ENCODE measurements at places on chromosomes 2 and 18.

- DNase-seq = no peak
Observed at GRCh38 chr2:158600155-158600802, 143.5 kb downstream of the PKP4 start.

DNA sequence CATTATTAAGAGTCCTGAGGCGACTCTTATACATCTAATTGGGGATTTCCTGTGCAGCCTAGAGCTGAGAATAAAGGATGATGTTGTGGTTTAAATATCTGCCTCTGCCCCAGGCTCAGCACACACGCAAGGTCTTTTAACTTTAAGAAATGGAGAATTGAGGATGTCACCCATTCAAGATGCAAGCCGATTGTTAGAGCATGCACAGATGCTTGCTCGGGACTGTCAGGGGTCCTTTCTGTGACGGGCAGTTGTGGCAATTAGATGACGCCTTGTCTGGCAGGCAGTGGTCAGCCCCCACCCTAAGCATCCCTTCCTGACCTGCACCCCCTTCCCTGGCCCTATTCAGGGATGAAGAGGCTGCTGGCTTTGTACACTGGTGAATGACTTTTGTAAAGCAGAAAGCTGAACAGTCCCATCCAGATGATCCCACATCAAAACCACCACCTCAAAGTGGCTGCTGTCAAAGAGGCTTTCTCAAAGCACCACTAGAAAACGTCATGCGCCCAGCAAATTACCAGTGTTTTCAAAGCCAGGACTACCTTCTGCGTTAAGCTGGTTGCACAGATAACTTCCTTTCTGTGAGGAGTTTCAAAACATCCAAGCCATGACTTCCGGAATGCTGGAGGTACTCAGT is 23.7 kb downstream of the FAM178B start:
- DNase-seq = peak; percentile 49

GRCh38 chr18:73691118-73691517 is 456.5 kb downstream of the FBXO15 start:
- DNase-seq = no peak

GRCh38 chr2:45005261-45006002 is 3.8 kb downstream of the SIX2 start:
- no peak for DNase-seq

- DNase-seq = no peak
Observed at GRCh38 chr2:193891023-193891422, 1696.3 kb upstream of the TMEFF2 start.

DNA sequence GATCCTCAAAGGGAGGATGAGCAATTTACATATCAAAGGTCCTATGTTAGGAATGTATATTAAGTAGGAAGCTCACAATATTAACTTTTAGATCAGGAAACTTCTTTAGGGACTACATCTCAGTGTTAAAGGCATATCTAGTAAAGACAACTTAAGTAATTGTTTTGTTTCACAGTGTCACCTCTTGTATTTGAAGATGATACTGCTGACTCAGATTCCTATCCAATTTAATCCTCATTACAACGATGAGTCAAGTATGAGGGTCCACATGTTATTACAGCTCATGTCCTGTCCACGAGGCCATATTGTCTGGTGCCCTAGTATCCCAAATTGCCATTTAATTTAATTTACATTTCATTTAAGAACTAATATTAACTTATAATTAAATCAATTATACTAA is 523.9 kb downstream of the CCDC85A start:
- no peak for DNase-seq

DNA sequence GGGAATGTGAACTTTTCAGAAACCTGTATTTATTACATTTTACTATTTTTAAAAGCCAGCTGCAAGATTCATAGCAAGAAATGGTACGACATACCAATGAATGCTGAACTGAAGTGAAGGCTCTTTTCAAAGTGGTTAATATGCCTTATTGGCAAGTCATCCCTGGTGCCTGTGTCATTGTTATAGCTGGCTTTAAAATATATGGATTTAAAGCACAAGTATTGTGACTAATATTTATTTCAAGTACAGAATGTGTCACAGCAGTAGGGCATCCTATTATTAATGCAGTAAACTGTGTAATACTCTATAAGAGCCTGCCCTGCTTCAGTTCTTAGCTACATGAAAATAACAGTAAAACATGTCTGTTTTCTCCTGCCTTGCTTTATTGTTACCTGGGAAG is 10.8 kb downstream of the TSHZ1 start:
- DNase-seq = no peak

DNA sequence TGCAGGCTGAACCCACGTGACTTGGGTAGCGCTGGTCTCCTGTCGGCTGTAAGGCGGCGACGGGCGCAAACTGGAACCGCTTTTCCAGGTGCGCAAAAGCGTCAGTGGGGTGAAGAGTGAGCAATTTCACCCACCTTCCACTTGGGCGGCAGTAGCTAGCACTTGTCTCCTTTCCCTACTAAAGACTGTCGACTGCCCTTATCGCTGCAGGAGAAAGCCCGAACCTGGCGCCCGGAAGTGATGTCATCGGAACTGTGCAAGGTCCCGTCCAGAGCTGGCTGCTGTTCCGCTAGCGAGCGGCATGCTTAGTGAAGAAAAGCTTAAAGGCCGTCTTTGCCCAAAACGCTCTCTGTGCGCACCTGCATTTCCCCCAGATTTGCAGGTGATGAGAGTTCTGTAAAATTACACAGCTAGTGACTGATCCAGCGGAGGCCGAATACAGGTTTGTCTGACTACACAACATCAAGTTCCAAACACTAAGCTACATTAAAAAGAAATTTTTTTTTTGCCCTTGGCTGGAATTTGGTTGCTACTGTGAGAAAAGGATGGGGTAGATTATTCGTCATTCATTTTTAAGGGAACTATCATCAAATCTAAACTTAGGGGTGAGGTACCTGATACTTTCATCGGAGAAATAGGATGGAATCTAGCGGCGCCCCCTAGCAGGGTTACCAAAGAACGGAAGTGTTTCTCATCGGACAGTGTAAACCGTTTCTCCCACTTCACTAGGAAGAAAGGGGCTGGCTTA is at the start of gene OSGEPL1:
Gene OSGEPL1, minus strand, starts transcription at position 242 of the 748 bp plus-strand sequence. CDS start 1,152 bp downstream, outside the sequence.
- DNase-seq = peak; percentile 84

DNA sequence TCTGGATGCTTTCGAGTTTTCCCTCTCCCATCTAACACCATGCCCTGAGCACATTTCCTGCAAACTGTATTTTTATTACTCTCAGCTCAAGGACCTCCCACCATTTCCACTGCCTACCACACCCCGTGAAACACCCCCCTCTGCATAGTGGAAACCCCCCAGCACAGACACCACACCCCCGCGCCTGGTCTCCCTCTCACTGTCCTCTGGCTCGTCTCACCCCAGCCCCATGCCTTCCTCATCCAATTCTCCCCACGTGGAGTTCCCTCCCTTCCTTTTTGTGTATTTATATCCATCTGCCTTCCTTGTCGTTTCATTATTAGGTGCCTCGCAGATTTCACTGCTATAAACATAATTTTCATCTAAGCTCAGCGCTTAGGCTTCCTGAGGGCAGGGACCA is 307.5 kb downstream of the CELF4 start:
- no peak for DNase-seq

GRCh38 chr2:205673312-205673711 is 9.0 kb upstream of the NRP2 start:
- no peak for DNase-seq

DNA sequence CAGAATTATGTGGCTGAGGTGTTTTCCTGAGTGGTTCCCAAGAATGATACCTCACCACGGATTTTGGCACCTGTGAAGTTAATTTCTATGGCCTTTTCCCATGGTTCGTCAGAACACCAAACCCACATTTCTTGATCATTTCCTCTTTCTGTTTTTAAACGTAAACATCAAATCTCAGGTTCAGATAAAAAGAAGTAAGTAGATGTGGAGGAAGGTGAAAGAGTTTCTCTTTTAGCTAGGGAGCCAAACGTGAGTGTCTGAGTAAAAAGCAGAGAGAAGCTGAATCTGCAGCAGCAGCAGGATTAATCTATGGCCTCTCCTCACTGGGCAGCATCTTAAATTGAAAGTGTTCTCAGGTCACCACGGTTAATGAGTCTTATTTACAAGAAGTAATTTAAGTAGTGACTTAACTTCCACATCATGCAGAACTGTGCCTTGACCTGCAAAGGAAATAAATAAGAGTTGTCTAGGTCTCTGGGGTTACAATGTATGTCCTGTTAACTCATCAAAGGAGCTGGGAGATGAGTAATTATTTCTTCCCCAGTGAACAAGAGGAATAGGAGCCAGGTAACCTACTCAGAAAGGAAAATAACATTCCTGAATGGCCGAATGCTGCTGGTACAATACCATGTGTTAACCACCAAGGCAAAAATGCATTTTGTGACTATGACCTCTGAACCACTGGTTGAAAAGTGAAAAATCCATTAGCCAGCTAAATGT is 139.6 kb upstream of the NETO1 start:
- no peak for DNase-seq

- peak; percentile 7 for DNase-seq
Observed at GRCh38 chr2:207531032-207531952, 1.5 kb downstream of the CREB1 start.

- DNase-seq = no peak
Observed at GRCh38 chr2:38125842-38126241, 49.9 kb upstream of the CYP1B1 start.

GRCh38 chr2:62743506-62743905 is 38.0 kb downstream of the EHBP1 start:
- no peak for DNase-seq

GRCh38 chr18:48317781-48318381 is 91.3 kb downstream of the ZBTB7C start:
- no peak for DNase-seq

- DNase-seq = no peak
Observed at GRCh38 chr2:8431446-8432125, 250.3 kb upstream of the ID2 start.

GRCh38 chr2:165251366-165251765 is 12.2 kb downstream of the SCN2A start:
- no peak for DNase-seq

GRCh38 chr2:72118951-72119350 is 28.7 kb downstream of the CYP26B1 start:
- DNase-seq = no peak

DNA sequence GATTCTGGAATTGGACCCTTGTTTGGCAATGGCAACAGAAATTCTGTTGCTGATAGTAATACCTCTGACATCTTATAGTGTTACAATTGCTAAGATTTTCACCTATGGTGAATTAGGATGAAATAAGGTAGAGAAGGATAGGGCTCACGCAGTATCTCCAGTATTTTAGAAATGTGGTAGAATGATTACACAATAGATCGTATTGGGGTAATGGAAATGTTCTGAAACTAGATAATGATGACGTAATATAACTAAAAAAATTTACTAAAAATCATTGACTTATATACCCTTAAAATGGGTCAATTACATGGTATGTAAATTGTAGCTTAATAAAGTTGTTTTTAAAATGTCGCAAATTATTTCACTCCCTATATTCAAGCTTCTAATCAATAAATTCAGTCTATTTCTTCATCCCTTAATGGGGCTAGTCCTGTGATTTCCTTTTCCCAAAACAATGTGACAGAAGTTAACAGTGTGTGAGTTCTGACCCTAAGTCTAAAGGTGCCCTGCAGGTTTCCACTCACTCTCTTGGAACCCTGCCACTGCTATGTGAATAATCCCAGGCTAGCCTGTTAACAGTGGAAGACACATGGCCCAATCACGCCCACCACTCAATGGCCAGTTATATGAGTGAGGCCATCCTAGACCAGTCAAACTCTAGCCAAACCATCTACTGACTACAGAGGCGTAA is 31.2 kb downstream of the USP37 start:
- no peak for DNase-seq

- DNase-seq = no peak
Observed at GRCh38 chr2:239329284-239329971, 71.4 kb downstream of the HDAC4 start.

DNA sequence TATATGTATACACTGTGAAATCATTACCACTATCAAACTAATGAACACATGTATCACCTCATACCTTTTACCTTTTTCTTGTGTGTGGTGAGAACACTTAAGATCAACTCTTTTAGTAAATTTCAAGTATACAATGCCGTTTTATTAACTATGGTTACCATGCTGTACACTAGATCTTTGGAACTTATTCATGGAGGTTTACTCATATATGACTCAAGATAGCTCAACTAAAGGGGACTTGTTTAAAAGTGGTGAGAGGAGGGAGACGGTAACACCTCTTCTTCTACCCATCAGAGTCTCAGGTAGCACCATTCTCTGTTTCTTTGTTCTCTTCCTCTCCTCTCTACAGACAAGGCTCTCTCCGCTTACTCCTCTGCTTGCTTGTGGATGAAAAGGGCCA is 36.1 kb upstream of the TMEM178A start:
- DNase-seq = no peak

GRCh38 chr18:43559507-43559906 is 282.2 kb upstream of the SYT4 start:
- no peak for DNase-seq

- peak; percentile 16 for DNase-seq
Observed at GRCh38 chr2:134718817-134719814, at the start of gene TMEM163. TMEM163 (minus strand) TSS chr2:134719000.

DNA sequence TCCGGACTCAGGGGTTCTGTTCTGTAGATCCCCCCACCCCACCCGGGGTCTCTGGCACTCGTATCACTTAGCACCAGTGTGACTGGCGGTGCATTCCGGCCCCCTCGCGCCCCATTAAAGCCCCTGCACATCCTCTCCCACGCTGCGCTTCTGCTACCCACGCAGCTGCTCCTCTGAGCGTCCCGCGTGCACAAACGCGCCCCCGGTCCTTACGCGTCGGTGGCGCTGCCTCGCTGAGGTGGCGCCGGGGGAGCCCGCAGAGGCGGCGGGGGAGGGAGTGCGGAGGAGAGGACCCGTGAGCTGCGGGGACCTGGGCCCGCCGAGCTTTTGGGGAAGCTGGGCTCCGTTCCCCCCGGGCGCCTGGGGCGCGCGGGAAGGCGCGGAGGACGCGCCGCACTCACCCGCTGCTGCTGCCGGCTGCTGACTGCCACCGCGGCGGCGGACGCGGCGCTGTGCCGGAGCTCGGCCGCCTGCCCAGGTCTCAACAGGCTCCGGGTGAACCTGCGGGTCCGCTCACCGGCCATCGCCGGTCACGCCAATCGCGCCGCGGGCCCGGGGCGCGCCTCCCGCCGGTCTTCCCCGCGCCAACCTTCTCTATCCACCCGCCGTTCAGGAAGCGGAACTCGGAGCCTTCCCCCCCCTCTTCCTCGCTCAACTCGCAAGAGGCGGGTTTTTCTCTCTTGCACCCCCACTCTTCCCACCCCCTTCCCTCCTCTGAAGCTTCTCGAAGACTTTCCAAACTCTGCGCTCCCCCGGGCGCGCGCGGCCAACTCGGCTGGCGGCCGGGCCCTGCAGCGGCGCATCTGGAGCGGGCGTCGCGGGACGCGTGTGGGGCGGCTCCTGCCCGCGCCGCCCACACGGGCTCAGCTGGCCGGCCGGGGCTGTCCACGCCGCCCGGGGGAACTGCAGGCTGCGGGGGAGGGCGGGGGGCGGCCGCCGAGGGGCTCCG is at the start of gene DOCK10:
Gene DOCK10, minus strand, starts transcription at position 618 of the 949 bp plus-strand sequence. Its CDS starts 94 bp downstream, at position 524.
- DNase-seq = peak; percentile 70

- no peak for DNase-seq
Observed at GRCh38 chr2:136128905-136129304, 11.0 kb upstream of the CXCR4 start.

- no peak for DNase-seq
Observed at GRCh38 chr18:61840324-61840723, 52.5 kb downstream of the RNF152 start.

- DNase-seq = no peak
Observed at GRCh38 chr2:119579424-119580295, 35.4 kb downstream of the CFAP221 start.

Data from activated T-helper 9 cell treated with anti-CD3 and anti-CD28 coated beads, Interleukin-2, amount 50 U/mL, for 16 hours (primary cell).